GM10248 (cell line): ENCODE measurements at places on chromosomes 6 and 20.

DNA sequence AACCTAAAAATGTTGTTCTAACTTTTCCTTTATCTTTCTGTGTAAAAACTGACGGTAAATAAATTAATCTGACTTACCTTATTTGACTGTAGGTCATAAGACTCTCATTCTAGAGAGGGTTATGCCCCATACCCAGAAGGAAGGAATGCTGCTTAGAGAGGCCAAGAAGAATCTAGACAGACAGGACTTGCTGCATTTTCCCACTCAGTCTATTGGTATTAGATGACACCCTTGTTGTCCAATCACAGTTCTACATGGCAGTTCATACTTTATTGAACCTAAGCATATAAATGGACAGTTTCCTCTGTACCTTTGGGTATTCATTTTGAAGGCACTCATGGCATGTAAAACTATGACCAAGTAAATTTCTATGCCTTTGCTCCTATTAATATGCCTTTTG lies 359.6 kb upstream of the ID4 start:
- DNase-seq, result no peak

- DNase-seq, result no peak
Observed at GRCh38 chr6:158519761-158520160, 40.1 kb upstream of the TMEM181 start.

DNA sequence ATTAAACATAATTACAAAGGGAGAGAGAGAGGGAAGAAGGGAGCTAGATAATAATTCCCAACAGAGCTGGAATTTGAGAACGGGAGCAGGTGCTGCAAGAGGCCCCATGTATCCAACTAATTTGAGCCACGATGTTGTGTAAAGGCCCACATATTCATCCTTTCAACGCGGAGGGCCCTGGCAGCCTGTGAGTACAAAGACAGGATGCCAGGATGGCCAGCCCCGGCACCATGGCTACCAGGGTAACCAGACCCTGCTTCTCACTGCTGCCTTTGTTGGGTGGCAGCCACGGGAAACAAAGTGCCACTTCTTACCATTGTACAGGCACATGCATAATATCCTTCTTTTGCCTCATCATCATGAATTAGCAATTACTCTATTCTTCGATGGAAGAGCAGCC lies 492.0 kb upstream of the NRSN1 start:
- DNase-seq, result no peak

DNA sequence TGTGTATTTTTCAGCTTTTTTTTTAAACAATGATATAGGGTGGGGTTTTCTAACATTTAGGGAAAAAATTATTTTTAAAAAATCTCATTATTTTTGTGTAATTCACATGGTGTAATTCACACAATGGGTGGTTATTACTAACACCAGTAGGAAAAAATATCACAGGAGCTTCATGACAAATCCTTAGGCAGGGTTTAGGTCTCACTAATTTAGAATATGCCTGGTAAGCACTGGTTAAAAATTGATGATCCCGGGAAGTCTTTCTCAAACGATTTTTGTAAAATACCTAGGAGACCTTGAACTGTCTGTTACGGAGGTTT lies 29.5 kb upstream of the ZNF217 start:
- no peak for DNase-seq

- no peak for DNase-seq
Observed at GRCh38 chr6:168213121-168213524, 106.5 kb downstream of the DACT2 start.

DNA sequence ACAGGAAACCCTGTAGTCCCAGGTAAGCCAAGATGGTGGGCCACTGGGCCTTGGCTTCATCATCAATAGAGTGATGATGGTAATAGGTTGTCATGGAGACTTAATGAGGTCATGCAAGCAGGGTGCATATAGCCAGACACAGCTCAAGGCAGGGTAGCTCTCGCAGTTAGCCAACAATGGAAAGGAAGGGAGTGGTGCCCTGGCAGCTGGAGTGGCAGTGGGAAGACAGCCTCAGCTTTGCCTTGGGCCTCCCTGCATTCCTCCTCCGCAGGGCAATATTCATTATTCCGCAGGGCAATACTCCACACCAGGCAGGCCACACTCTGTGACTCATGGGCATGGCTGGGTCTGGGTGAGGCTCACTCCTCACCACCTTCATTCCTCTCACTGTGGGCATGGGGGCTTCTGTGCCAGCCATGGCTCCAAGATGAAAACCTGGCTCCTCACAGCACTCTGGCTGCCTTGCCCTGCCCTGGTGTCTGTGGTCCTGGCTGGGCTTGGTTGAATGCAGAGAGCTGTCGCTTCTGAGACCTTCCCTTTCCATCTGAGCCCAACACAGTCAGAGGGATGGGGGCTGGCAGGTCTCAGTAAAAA lies 163.1 kb upstream of the PMEPA1 start:
- DNase-seq, result no peak

DNA sequence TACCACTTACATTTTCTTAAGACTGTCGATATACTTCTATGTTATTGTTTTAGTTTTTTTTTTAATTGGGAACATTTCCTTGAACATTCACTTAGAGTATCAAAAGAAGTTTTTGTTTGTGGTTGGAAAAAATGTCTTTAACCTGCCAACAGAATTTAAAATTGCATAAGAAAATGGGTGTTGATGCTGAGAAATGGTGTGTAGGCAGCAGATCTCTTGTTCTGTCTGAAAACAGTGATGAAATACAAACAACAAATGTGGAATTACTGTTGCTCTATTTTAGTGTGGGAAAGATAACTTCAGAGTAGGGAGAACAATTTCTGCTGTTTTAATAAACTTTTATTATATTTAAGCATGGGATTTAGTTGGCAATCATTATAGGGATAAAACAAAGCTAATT lies 293.5 kb downstream of the CDKAL1 start:
- no peak for DNase-seq

DNA sequence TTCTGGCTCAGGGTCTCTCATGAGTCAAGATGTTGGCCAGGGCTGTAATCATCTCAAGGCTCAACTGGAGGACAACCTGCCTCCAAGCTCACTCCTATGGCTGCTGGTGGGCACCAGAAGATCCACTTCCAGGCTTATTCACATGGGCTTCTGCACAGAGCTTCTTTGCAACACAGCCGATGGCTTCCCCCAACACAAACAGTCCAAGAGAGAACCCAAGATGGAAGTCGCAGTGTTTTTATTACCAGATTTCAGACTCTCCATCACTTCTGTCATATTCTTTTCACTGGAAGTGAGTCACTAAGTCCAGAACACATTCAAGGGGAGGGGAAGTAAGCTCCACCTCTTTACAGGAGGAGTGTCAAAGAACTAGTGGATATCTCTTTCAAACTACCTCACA lies 75.5 kb downstream of the CD164 start:
- DNase-seq, result no peak

DNA sequence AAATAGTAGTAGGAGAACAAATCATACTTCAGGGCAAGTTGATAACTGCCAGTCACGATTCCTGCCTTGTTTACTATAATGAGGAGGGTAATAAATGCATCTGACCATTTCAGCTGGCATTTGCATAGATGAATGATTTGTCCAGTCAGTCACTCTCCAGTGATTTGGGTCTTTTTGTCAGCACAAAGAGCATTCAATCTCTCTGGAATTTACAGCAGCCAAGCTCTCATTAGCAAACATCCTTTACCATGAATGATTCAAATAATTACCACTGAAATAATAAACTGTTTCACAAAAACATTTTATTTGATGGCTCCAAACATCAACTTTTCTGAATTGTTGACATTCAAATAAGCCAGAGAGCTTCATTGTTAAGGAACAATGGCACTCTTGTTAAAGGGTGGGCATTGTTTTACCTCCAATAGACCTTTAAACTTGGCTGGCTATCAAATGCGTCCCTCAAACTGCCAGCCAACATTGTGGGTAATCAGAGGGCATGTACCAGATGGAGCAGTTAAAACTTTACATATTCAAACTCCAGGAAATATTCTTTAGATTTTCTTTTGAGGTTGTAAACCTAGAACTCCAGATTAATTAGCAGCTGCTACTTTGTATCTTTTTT lies 30.0 kb upstream of the FBXL4 start:
- no peak for DNase-seq

- no peak for DNase-seq
Observed at GRCh38 chr20:41951615-41952014, 333.4 kb upstream of the CHD6 start.

DNA sequence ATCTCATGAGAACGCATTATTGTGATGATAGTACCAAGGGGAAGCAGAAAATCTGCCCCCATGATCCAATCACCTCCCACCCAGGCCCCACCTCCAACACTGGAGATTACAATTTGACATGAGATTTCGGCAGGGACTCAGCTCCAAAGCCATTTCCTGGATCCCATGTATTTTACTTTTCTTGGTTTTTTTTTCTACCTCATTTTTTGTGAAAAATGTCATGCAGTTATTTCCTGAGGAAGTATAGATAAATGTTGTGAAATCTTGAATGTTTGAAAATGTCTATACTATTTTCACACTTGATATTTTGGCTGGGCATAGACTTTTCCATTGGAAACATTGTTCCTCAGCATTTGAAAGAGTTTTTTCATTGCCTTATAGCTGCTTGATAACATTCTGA lies 9.1 kb upstream of the BRPF3 start:
- DNase-seq, result no peak
